GM04504 (cell line): ENCODE measurements at places on chromosomes 12 and 14.

GRCh38 chr12:92847368-92847767, 81.7 kb downstream of the EEA1 start:
- DNase-seq: no peak

- DNase-seq: no peak
Measured at GRCh38 chr12:117790198-117790597, 178.6 kb downstream of the KSR2 start.

DNA sequence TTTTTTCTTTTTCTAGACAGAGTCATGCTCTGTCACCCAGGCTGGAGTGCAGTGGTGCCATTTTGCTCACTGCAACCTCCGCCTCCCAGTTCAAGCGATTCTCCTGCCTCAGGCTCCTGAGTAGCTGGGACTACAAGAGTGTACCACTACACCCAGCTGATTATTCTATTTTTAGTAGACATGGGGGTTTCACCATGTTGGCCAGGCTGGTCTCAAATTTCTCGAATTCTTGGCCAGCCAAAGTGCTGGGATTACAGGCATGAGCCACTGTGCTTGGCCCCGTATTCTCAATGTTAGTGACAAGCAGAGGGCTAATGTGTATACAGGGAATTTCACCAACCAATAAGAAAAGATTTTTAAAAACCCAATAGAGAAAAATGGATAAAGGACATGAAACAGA, 8.4 kb downstream of the PLBD2 start:
- DNase-seq: no peak

- DNase-seq: no peak
Measured at GRCh38 chr14:58656671-58657411, 19.1 kb downstream of the DACT1 start.

GRCh38 chr14:99177046-99177655, 94.8 kb downstream of the BCL11B start:
- DNase-seq: no peak

DNA sequence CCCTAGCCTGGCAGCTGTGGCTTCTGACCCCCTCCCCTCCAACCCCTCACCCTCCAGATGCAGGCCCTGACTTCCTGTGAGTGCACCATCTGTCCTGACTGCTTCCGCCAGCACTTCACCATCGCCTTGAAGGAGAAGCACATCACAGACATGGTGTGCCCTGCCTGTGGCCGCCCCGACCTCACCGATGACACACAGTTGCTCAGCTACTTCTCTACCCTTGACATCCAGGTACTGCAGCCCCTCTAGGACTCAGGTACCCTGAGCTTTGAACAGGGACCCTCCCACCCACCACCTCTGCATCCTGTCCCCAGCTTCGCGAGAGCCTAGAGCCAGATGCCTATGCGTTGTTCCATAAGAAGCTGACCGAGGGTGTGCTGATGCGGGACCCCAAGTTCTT, 6.0 kb upstream of the IRF9 start:
- no peak for DNase-seq

GRCh38 chr14:74608959-74609611, 3.0 kb downstream of the LTBP2 start:
- DNase-seq: no peak

- DNase-seq: no peak
Measured at GRCh38 chr14:88950069-88950468, 125.6 kb downstream of the TTC8 start.

DNA sequence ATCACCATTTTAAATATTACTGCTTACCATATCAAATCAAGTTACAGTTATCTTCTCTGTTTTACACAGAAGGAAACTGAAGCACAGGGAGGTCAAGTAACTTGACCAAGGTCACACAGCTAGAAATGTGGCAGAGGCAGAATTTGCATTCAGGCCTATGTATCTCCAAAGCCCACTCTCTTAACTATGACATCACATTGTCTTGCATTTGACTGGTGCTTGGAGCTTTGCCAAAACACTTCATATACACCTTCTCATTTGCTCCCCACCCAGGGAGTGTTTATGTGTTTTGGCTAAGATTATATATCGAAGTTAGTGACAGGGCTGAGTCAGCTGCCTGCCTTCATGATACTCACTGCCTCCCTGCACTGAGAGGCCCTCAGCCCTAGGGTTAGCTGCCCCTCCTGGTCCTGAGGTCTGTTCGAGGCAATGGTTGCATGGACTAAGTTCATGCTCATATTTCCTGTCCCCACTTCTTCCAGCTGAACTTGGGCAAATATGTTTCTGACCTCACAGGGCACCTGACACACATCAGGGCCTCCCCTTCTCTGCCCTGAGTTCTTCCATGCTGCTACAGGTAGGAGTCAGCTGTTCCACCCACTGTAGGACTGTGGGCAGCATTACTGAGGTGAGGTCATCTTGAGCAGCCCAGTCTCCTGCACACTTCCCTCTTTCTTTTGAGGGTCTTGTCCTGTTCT, 1.8 kb downstream of the GALNT6 start:
- no peak for DNase-seq

DNA sequence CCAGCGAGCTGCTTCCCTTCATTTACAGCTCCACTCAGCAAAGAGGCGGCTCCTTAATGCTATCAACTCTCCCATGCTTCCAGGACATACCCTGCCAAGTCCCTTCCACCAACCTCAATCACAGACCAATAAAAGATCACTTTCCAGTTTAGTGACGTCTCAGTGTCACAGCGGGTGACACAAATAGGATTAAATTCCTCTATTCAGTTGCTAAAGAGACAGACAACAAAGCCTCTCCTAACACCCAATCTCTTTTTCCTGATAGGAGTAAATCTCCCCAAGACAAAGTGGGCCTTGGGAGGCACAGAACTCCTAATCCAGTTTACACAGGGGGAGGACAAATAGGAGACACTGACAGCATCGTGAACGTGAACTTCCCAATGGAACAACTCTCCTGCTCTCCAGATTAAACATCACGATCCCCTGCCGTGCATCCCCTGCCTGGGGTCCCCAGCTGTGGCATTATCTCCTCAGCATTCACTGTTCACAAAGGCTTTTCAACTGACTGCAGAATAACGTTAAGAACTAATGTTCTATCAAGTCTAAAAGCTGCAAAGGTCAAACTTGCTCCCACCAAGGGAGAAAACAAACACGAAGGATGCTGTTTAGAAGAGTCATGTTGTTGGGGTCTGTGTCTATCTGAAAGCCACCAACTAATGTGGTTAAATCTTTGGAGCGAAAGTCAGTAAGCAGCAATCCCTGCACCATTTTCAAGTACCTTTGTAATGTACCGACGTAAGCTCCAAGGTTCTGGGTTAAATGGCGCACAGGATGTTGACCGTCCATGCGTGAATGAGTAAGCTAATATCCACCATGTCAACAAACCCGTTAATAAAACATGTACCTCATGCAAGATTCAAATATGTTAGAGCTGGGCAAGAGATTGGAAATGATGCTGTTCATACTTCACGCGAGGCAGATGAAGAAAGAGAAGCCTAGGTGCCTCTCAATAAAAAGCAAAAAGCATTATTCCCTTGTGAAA, 31.5 kb downstream of the TMEM132D start:
- DNase-seq: no peak

GRCh38 chr14:70821584-70822529, 12.5 kb upstream of the MAP3K9 start:
- no peak for DNase-seq

DNA sequence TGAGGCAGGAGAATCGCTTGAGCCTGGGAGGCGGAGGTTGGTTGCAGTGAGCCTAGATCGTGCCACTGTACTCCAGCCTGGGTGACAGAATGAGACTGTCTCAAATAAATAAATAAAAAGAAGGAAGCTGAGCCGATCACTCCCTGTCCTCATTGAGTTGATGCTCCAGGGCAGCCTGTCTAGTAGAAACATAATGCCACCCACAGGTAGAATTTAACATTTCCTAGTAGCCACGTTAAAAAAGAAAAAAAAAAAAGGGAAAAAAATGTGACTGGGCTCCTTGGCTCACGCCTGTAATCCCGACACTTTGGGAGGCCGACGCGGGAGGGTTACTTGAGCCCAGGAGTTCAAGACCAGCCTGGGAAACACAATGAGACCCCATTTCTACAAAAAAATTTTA, 135.7 kb downstream of the SCARB1 start:
- no peak for DNase-seq

GRCh38 chr12:97681612-97682504, 219.3 kb downstream of the RMST start:
- no peak for DNase-seq

DNA sequence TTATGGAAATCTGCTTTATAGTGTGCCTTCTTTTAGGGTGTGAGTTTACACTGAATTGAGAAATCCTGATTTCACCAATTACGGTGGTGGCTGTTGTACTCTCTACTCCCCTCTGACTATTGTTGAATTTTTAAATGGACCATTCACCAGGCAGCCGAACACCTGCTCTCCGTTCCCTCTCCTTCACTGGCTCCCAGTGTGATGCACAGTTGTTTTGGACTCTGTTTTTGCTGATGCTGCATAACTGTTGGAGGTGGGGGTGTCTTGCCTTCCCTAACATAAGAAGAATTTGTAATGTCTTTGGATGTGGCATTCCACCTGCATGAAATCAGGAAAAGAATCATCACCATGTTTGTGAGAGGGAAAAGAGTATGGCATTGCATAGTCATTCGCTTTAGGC, 341.2 kb downstream of the SNAPC1 start:
- no peak for DNase-seq

DNA sequence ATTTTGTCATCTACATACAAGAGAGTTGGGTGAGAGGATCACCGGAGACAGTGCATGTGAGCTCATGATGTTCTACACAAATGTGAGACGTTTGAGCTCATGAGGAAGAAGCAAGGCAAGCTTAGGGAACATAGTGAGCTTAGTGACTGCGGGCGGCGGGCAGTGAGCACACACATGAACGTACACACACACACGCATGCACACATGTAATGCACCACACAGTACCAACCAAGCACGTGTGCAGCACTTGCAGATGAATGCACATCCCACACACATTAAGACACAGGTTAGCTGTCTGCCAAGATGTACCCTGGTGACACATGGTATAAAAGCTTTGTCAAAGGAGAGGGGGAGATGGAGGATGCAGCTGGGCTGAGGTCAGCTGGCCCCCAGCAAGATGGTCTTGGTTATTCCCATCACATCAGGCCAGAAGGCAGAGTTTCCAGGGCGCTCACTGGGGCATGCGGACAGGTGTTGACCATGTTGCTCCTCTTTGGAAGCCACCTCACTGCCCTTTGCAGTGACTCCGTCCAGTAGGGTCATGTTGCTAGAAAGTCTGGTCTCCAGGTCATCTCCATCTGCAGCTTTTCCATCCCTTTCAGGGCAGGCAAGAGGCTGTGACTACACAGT, 8.7 kb upstream of the CACNA2D4 start:
- no peak for DNase-seq

- no peak for DNase-seq
Measured at GRCh38 chr12:3752096-3752709, 706 bp downstream of the CRACR2A start.

DNA sequence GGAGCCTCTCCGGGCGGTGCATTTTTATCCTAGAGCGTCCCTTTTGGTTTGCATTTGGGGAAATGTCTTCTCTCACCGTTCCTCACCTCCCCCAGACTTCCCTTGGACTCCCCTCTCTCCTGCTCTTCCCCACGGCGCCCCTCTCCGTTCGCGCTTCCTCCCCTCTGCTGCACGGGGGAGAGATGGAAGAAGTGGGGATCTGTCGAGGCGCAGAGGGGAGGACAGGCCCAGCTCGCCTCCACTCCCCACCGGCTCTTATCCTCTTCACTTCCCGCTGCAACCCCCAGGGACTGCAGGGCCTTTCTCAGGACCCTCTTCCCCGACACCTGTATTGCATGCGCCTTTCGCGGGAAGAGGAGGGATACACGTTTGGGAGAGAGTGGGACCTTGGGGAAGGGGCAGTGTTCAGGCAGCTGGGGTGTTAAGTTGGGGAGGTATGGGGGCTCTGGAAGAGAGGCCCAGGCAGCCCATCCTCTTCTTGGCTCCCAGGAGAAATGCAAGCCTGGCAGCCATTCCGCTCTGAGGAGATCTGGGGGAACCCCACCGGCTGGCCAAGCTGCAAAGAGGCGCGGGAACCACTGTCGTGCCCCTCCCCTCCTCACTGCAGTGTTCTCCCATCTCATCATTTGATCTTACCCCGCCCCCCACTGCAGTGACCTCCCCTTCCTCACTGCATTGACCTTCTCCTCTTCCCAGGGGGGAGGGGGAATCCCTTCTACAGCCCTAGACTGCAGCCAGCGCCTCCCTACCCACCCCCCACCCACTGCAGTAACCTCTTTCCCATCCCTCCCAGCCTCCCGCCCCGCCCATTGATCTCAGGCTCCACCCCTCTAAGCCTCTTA, 788 bp downstream of the ENO2 start:
- DNase-seq: no peak

DNA sequence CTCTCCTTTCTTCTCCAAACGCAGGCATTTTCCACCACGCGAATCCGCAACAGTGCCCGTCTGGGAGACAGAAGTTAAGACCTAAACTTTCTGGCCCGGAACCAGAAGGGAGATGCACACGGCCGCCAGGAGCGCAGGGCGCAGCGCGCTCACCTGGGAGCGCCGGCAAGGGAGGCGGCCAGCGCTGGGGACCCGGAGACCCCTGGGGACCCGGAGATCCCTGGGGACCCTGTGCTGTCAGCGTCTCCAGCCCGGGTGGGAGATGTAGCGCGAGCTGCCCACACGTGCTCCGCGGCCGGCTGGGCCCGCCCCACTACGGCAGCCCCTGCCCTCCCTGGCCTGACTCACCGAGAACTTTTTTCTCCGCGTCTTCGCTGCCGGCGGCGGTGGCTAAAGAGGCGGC, 620 bp downstream of the YBX3 start:
- DNase-seq: no peak

DNA sequence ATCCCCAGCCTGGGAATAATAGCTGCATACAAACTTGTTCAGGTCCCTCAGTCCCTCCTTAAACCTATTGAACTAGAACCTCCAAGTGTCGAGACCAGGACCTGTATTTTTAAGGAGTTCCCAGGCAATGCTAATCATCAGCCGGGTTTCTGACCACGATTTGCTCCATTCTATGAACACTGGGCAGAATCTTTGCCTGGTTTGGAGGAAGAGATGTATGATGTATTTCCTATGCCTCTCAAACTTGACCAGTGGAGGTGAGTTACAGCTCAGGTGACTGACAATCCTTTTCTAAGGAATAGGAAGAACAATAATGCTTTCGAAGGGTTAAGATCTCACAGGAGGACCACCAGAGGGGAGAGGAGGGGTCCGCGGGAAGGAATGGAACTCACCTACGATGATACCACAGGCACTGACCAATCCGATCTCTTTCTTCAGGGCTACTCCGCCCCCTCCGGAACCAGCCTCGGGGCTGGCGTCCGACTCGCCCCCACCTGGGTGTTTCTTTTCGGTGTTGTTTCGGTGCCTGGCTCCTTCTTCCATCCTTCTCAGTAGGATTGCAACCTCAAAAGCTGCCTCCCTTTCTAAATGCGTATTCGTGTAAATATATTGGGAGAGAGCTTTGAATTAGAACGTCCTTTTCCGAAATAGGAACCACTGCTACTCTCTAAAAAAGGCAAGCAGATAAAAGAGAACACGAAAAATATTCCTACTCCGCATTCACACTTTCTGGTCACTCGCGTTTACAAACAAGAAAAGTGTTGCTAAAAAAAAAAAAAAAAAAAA, 895 bp downstream of the SLC7A8 start:
- DNase-seq: no peak

DNA sequence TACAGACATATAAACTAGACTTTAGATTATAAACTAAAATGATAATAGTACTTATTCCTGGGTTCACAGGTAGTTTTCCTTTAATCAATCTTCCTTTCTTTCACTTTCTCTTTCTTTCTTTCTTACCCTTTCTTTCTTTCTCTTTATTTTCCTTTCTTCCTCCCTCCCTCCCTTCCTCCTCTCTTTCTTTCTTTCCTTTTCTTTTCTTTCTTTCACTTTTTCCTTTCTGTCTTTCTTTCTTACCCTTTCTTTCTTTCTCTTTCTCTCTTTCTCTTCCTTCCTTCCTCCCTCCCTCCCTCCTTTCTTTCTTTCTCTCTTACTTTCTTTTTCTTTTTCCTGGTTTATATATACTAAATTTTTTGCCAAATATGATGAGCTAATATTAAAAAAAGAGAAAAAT, 61.5 kb downstream of the CMKLR1 start:
- DNase-seq: no peak
